Uterus (tissue), 4 donors: ENCODE measurements at places on chromosomes 1 and 21. TPM values are rescaled to one million over a fixed set of nuclear protein-coding genes. Genes with fewer than 3 reads are reported as not detected.

DNA sequence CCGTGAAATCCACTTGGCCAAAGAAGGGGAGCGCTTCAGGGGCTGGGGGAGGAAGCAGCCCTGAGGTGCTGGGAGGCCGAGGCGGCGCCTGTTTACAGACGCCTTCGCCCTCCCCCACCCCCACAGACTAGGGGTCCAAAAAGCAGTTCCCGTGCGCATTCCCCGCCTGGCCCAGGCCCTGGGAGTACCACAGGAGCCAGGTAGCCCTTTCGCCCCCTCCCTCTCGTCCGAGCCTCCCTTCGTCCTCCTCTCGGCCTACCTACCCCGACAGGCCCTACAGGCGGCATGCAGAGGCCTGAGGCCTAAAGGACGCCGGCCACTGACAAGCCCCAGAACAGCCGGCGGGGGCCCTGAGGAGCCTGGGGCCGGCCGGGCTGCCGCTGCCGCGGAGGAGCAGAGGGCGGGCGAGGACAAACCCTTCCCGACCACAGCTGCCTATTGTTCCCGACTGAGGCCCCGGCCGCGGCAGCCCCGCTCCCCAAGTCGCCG is 522 bp downstream of the RC3H1 start:
- H3K27me3 ChIP-seq, result no peaks in the 10 kb centered on the region
- peak overlapping the region; percentile 88 for H3K4me3 ChIP-seq
- peak overlapping the region; percentile 99 for H3K27ac ChIP-seq
- H3K36me3 ChIP-seq, result no peaks in the 10 kb centered on the region
- H3K4me1 ChIP-seq, result no peaks in the 10 kb centered on the region

- H3K4me1 ChIP-seq, result no peaks in the 10 kb centered on the region
- no peaks in the 10 kb centered on the region for H3K27me3 ChIP-seq
- H3K4me3 ChIP-seq, result no peak overlapping the region
- no peak overlapping the region for H3K27ac ChIP-seq
- no peak for DNase-seq
- no peaks in the 10 kb centered on the region for H3K36me3 ChIP-seq
Observed at GRCh38 chr1:105138458-105138893, 1388.8 kb downstream of the AMY1C start.

GRCh38 chr1:110781525-110781924 is 91.4 kb upstream of the CD53 start:
- H3K27ac ChIP-seq, result no peak overlapping the region
- H3K4me1 ChIP-seq, result no peaks in the 10 kb centered on the region
- no peaks in the 10 kb centered on the region for H3K36me3 ChIP-seq
- no peaks in the 10 kb centered on the region for H3K27me3 ChIP-seq
- no peak for DNase-seq
- no peak overlapping the region for H3K4me3 ChIP-seq

The NID1 gene
- 252 TPM for total RNA-seq

- peak within 1 kb of the TSS; percentile 87 for H3K4me3 ChIP-seq
- H3K27ac ChIP-seq, result peak within 1 kb of the TSS; percentile 92
- H3K27me3 ChIP-seq, result no peaks in the 10 kb centered on the region
Observed at GRCh38 chr1:115089420-115090185, at the start of gene TSPAN2. TSPAN2 (minus strand) TSS chr1:115089503; CDS start chr1:115089432, 71 bp downstream.

- H3K4me1 ChIP-seq, result no peaks in the 10 kb centered on the region
- H3K27ac ChIP-seq, result no peak overlapping the region
- no peak overlapping the region for H3K4me3 ChIP-seq
- no peaks in the 10 kb centered on the region for H3K36me3 ChIP-seq
Observed at GRCh38 chr1:20401405-20402010, 84.5 kb downstream of the CAMK2N1 start.

DNA sequence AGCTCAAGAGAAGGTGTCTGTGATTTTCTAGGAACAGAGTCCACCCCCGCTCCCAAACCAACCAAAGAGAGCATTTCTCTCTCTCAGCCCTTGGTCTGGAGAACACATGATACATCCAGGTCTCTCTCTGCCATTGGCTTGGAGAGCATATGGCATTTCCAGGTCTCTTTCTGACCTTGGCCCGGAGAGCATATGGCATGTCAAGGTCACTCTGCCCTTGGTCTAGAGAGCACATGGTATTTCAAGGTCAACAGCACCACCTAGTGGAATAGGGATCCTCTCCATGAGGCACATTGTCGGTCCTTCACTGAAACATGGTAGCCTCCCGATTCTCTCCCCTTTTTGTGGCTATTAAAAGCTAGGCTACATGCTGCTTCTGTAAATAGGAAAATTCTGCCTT is 437.7 kb upstream of the OLFM3 start:
- H3K27ac ChIP-seq, result no peak overlapping the region
- no peak for DNase-seq
- H3K27me3 ChIP-seq, result no peaks in the 10 kb centered on the region
- no peaks in the 10 kb centered on the region for H3K4me1 ChIP-seq

- H3K27me3 ChIP-seq, result no peaks in the 10 kb centered on the region
- no peaks in the 10 kb centered on the region for H3K4me1 ChIP-seq
- DNase-seq, result no peak
Observed at GRCh38 chr1:226279498-226279897, 29.5 kb downstream of the LIN9 start.

- H3K4me1 ChIP-seq, result no peaks in the 10 kb centered on the region
- H3K27ac ChIP-seq, result no peak overlapping the region
- H3K4me3 ChIP-seq, result no peak overlapping the region
- H3K27me3 ChIP-seq, result no peaks in the 10 kb centered on the region
Observed at GRCh38 chr1:245688536-245689453, 534.0 kb downstream of the KIF26B start.

DNA sequence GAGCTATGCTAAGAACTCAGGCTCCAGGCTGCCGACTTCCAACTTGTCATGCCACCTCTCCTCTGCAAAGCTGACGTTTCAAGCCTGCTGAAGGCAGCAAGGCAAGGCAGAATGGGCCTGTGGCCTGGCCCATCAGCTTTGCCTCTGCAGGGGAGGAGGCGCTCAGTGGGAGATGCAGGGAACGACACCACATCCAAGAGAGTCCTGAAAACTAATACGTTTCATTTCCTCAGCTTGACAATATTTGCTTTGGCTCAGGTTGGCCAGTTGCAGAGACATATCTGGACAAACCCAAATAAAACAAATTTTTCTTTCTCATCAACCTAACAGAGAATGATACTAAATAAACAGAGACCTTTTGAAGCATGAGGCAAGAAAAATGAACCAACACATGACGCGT is 35.3 kb downstream of the BEND5 start:
- H3K27ac ChIP-seq, result no peak overlapping the region
- no peaks in the 10 kb centered on the region for H3K36me3 ChIP-seq
- no peak for DNase-seq
- no peaks in the 10 kb centered on the region for H3K27me3 ChIP-seq
- no peak overlapping the region for H3K4me3 ChIP-seq

The NBPF10 gene
- total RNA-seq, result not detected

GRCh38 chr1:2046174-2046917 is 3.9 kb upstream of the PRKCZ start:
- no peaks in the 10 kb centered on the region for H3K36me3 ChIP-seq
- H3K27me3 ChIP-seq, result peaks cover 6% of the 10 kb centered on the region
- H3K27ac ChIP-seq, result no peak overlapping the region
- H3K4me1 ChIP-seq, result peaks cover 13% of the 10 kb centered on the region
- DNase-seq, result no peak
- H3K4me3 ChIP-seq, result no peak overlapping the region

GRCh38 chr1:94325377-94326302 is 88.3 kb upstream of the ARHGAP29 start:
- H3K4me3 ChIP-seq, result no peak overlapping the region
- no peak for DNase-seq
- H3K36me3 ChIP-seq, result no peaks in the 10 kb centered on the region
- no peaks in the 10 kb centered on the region for H3K4me1 ChIP-seq

DNA sequence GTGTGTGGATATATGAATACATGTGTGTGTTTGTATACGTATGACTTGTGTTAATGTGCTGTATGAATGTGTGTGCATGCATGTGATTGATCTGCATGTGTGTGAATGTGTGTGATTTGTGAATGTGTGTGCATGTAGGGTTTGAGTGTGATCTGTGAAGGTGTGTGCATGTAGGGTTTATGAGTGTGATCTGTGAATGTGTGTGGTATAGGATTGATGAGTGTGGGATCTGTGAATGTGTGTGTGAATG is 88.2 kb downstream of the STUM start:
- H3K4me1 ChIP-seq, result no peaks in the 10 kb centered on the region
- no peaks in the 10 kb centered on the region for H3K27me3 ChIP-seq
- H3K36me3 ChIP-seq, result no peaks in the 10 kb centered on the region
- peak overlapping the region; percentile 85 for H3K27ac ChIP-seq
- no peak overlapping the region for H3K4me3 ChIP-seq
- DNase-seq, result no peak

The EFNA4 gene
- total RNA-seq, result not detected

DNA sequence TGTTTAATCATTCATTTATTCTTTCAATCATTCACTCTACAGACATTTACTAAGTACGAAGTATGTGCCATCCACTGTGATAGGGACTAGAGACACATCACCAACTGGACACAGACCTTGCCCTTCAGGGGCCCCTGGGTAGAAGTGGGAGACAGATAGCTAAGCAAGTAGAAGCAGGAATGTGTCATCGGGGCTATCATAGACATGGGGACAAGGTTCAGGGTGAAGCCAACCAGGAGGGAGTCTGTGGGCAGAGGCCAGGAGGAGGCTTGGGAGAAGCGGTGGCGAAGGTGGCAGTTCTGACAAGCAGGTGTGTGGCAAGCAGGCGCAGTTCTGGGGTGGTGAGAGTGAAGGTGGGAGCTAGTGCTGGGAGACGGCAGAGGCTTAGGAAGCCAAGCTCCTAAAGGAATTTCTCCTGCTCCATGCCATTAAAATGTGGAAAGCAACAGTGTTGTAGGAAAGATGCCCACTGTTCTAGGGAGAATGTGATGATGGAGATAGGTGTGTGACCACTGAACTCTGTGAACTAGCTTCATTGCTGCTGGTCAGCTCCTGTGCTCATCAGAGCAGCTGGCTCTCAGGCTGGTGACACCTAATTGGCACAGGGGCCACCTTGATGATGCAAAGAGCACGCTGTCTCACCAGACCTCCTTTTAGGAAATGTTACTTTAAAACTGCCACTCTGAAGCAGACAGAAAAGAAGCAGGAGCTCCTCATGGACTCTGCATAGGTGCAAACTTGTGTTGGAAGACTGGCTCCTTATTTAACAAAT is 79.7 kb upstream of the LPGAT1 start:
- no peak overlapping the region for H3K4me3 ChIP-seq
- no peak overlapping the region for H3K27ac ChIP-seq
- H3K36me3 ChIP-seq, result no peaks in the 10 kb centered on the region
- no peaks in the 10 kb centered on the region for H3K27me3 ChIP-seq
